Hematopoietic multipotent progenitor cell (in vitro differentiated cells): ENCODE measurements at places on chromosomes 7 and 10.

- peak; percentile 57 for DNase-seq
These were observed 394.7 kb downstream of the AUTS2 start for GRCh38 chr7:69992938-69993337.

- DNase-seq, result no peak
These were observed 400.9 kb upstream of the SEMA3D start for GRCh38 chr7:85587785-85588184.

DNA sequence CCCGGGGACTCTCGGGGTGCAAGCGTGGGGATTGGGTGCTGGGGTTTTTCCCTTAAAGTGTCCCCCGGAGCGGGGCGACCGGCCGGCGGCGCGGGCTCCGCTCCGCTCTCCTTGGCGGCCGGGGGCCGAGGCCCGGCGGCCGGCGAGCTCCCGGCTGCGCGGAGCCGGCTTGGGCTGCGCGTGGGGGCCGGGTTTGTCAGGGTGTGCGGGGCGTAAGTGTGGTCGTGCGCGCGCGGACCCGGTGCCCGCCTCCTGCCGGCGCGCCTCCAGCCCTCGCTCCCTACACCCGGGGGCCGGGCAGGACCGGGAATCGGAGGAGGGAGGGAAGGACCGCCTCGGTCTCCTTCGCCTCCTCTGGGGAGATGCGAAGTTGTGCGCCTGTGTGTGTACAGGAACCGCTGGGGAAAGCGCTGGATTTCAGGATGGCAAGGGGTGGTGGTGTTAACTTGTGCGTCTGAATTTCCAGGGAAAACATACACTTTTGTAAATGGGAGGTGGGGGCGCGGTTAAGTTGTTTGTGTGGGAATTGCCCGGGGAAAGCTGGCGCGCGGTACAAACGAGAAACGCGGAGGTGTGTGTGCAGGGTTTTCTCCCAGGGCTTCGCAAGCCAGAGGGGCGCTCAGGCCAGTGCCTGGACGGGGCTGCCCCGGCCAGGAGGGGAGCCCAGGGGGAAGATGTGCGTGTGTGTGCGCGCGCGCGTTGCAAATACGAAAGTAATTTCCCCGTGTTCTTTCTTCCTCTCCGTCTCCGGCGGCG lies 737 bp downstream of the ZMIZ1 start:
- no peak for DNase-seq

DNA sequence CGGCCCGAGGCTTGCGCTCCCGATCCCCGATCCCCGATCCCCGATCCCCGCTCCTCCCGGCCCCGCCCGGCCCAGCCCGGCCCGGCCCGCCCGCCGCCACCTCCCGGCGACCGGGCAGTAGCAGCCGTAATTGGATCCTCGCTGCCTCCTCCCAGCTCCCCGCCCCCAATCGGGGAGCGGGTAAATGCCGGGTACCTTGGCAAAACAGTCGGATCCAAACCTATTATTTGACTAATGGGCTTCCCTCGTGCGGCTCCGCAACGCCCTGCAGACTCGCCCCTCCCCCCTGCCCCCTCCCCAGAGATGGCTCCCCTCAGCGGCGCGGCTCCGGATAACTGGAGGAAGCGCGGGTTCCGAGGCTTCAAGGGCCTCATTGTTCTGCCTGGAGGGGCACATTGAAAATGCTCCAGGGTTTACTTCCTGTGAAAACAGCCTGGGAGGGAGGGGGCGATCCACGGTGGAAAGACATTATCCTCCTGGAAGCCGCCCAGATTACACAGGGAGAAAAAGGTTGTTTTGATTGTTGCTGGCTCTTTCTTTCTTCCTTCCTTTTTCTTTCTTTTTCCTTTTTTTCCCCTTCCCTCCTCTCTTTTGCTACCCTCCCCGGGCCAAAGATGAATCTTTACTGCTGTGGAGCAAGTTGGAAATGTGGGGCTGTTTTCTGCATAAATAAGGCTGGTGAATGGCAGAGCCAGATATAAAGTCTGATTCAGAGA lies 94.7 kb upstream of the ZMIZ1 start:
- no peak for DNase-seq

DNA sequence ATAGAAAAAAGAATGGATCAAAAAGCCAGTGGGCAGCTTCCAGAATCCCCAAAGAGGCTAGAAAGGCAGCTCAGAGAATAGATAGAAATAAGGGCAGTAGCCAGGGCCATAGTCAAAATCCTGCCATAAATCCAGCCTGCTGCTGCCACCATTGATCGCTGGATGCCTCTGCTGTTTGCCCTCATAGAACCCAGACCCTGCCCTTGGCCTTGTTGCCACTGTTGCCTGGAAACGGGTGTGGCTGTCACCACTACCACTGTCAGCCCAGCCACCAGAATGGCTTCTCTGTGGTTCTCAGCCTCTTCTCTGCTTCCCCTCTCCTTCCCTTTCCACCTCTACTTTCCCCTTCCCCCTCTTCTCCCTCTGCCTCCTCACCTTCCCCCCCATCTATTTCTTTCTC lies 57.8 kb downstream of the HHEX start:
- peak; percentile 47 for DNase-seq

GRCh38 chr10:121497513-121498470 lies 100.5 kb downstream of the FGFR2 start:
- DNase-seq, result no peak

GRCh38 chr7:117666031-117666430 lies 186.2 kb downstream of the CFTR start:
- DNase-seq, result no peak

DNA sequence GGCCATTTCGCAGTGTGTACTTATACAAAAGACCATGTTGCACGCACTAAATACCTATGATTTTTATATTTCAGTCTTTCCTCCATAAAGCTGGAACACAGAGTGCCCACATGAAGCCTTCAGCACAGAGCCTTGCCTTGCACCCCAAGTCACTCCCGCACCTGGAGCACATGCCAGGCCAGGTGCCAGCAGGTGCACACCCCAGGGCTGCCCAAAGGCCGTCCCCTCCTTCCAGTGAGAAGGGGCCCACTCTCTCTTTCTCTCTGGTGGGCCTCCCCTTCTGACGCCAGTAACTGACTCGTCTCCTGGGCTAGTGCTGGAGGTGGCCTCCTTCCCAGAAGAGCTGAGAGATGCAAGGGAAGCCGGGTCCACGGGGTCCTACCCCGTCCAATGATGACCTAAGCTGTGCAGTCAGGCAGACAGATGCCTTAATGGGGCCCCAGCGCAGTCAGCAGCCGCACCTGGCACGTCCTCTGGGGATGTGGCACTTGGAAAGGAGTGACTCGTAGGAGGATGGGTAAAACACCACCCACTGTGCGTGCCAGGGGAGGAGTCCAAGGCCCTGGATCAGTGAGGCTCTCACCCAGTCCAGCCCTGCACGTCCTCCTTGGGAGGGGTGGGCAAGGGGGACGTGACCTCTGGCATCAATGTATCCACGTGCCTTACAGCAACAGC lies 17.7 kb upstream of the SHH start:
- no peak for DNase-seq

- DNase-seq, result no peak
These were observed 2.5 kb downstream of the POP7 start for GRCh38 chr7:100708395-100708794.

DNA sequence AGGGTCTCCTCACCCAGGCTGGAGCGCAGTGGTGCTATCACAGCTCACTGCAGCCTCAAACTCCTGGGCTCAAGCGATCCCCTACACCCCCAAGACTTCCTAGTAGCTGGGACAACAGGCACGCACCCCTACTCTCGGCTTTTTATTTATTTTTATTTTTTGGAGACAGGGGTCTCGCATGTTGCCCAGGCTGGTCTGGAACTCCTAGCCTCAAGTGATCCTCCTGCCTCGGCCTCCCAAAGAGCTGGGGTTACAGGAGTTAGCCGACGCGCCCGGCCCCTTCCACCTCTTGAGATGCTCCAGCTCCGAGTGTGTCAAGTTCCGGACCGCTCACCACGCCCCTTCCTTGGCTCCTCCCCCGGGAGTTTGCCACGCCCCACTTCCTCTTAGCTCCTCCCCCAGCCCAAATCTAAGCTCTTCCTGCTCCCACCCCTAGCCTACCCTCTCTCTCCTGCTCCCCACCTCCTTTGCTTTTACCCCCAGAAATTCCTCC lies 6.3 kb downstream of the NAT16 start:
- peak; percentile 54 for DNase-seq

GRCh38 chr7:139709485-139709884 lies 68.3 kb downstream of the HIPK2 start:
- DNase-seq, result no peak

- no peak for DNase-seq
These were observed 42.3 kb upstream of the HMX3 start for GRCh38 chr10:123093489-123093888.

DNA sequence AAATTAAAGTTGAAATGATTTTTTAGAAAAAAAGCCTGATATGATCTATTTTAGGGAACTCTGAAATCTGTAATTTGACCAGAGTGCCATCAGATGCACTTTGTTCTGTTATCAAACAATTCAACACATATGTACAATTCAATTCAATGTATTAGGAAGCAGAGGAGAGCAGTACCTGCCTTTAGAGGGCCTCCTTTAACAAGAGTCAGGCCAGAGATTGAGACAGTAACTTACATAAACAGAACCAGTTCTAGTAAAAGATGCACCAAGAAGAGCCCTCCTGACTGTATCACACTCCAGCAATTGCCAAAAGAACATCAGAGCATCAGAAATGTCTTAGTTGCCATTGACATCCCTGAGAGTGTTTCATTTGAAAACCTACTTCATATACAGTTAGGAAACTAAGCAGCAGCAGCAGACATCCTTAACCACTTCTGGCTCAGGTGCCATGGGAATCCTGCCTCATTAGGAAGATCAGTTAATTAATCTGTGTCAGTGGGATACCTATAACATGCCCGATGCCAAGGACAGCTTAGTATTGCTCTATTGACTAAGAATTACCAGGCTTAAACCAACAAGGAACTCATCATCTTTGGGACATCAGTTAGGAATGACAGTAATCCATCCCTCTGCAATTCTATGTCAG lies 1222.6 kb upstream of the LRRN3 start:
- no peak for DNase-seq

DNA sequence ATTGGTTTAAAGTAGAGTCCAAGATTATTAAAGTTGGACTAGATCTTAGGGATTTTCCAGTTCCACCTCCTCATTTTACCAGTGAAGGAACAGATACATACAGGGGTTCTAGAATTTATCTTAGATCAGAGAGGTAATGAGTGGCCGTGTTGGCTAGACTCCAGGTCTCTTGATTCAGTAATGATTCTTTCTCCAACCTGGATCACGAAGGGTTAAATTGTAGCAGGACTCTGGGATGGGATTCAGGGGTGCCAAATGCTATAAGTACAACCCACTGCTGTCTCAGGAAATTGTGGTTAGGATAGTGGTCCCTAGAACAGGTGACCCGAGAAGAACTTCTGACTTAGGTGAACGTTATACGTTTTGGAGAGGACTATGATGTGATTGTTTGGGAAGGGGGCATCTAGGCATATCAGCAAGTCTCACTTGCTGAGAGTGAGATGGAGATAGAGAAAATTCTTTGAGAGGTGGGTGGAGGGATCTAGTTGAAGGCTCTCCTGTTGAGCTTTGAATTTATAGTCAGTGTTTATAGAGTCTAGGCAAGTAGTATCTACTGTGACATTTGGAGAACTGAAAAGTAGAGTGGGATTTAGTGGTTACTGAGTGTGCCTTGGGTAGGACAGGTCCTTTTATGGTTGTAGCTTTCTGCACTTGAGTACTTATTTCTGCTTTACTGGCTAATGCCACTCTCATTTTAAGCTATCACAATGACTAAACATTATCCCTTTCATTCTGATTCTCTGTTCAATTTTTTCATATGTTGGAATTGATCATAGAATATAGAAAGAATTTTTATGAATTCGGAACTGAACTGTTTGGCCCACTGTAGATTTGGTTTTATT lies 58.3 kb downstream of the ST7 start:
- peak; percentile 34 for DNase-seq

- DNase-seq, result no peak
These were observed 100.6 kb upstream of the MDFIC start for GRCh38 chr7:114821030-114821900.

GRCh38 chr7:120995654-120996053 lies 7.1 kb downstream of the CPED1 start:
- no peak for DNase-seq

DNA sequence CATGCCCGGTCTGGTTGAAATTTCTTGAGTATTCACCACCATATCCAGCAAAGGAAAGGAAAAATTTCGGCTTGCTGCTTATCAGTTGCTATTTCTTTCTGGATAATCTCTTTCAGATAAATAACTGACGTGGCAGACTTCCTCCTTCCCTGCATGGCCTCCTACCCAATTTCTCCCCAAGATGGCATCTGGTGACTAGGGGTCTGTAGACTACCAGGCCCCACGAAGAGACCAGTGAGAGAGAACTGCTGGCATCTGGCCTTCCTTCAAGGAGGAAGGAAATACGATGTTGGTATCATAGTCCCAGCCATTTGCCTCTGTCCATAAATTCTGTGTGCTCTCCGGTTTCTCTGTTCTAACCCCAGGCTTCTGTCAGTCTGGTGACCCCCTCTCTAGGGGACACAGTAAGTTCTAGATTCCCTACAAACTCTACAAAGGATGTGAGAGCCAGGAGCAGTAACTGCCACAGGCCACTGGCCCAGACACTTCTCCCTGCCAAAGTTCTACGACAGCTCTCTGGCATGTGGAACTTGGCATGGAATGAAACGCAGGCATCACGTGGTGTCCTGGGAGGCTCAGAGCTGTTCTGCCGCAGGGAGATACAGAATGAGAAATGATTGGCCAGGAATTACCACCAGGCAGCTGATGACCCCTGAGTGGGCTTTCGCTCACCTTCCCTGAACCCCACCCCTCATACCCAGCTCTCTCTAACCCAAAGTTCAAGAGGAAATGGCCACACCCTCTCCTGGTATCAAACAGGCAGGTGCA lies 30.0 kb upstream of the MSRB2 start:
- DNase-seq, result no peak

- DNase-seq, result no peak
These were observed 2.7 kb downstream of the AOC1 start for GRCh38 chr7:150855046-150855445.

GRCh38 chr10:124975977-124976514 lies 34.1 kb downstream of the ZRANB1 start:
- DNase-seq, result no peak

DNA sequence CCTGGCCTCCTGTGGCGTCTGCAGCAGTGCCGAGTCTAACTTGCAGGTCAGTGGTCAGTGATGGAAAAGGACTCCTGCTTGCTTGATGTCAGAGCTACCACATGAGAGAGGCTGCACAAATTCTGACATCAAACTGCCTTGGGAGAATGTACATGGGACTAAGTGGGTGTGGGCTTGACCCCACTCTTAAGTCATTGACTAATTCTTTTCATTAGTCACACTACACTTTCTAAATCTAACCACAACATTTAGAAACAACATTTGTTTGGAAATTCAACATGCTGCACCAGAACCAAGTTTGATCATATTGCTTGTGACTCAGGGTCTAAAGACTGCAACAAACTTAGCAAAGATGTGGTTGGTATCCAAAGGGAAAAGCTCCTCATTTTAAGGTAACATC lies 24.4 kb upstream of the CDC14C start:
- DNase-seq, result no peak

DNA sequence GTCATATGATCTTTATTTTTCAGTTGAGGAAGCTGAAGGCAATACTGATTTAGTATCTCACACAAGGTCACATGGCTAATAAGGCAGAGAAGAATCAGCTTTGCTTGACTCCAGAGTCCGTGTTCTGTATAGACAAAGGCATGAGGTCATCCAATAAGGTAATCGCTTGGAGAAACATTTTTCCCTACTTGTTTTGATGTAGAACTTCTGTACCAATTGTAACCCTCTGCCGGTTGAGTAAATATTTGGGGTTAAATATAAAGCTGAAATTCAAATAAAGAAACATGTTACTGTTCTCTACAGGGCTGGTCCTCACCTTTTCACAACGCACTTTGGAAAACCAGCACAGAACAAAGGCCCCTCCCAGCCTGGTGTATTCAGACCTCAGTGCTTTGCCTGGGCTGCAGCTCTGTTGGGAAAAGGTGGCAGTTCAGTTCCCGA lies 83.0 kb upstream of the INSYN2A start:
- no peak for DNase-seq
